Fibroblast of the conjunctiva (primary cell): ENCODE measurements at places on chromosomes 4 and X.

DNA sequence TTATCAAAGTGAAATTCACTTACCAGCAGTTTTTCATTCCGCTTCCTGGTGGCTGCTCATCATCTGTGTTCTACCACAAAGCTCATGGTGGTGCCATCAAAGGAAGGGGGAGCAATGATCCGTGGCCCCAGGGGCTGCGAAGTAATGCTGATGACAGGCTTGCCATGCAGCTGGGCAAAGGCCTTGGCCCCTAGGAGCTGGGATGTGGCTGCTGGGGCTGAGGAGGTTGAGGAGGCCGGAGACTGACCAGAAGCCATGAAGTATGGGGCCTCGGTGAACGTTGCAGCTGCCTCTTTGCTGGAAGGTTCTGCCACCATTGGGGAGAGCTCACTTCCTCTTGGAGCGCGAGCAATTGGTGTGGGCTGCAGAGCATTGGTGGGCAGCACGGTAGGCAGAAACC, 8.4 kb downstream of the C4orf54 start:
- DNase-seq = no peak

DNA sequence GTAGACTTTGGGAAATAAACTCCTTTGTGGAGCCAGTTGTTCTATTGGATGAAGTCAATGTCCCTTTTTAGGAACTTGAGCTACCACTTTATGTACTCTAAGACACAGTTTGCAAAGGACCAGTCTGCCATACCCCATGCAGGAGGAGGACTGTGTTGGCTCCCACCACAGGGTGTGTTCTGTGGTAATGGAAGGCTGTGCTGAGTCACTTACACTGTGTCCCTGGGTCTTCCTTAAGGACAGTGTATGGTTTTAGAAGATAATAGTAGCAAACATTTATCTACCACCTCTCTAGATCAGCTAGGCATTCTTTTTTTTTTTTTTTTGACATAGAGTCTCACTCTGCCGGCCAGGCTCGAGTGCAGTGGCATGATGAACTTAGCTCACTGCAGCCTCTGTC, 184.0 kb upstream of the PGRMC2 start:
- DNase-seq = no peak

- no peak for DNase-seq
These were observed 73.2 kb upstream of the UCP1 start for GRCh38 chr4:140641789-140642439.

DNA sequence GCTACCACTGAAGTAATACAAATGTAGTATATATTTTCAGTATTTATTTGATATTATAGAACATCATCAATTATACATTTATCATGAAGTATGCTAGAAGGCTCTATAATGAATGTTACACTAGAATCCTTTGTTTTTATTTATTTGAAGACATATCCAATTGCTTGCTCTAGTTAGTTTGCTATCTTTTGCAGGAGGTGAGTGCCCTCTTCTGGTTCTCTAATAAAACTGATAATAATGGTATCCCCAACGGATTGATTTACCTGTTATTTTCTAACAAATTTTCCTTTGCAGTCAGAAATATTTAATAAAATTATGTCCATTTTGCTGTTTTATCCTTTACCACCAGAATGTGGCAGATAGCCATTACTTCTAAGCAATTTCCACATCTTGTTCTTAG, 274.3 kb upstream of the TACR3 start:
- no peak for DNase-seq

GRCh38 chr4:146585761-146586333, 52.8 kb upstream of the POU4F2 start:
- peak; percentile 20 for DNase-seq
